Epithelial cell of proximal tubule (primary cell): ENCODE measurements at places on chromosomes 11 and 22. TPM values are rescaled to one million over a fixed set of nuclear protein-coding genes. Genes with fewer than 3 reads are reported as not detected.

The MS4A13 gene
- not detected in 2 replicates for total RNA-seq

DNA sequence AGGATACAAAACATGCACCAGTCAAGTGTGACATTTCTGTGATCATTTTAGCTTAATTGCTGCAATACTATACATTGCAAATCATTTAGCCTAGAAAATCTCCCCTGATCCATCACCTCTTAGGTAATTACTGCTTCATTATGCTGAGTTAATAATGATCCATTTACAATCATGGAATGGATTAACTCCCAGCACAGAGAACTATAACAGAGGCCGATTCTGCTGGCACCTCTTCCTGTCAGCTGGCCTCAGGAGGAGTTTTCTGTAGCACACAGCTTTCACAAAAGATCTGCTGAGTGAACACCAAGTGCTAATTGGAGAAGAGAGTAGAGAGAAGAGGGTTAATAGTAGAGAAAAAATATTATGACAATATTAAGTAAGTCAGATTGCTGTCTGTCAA lies 591.8 kb upstream of the KIRREL3 start:
- no peak for DNase-seq

DNA sequence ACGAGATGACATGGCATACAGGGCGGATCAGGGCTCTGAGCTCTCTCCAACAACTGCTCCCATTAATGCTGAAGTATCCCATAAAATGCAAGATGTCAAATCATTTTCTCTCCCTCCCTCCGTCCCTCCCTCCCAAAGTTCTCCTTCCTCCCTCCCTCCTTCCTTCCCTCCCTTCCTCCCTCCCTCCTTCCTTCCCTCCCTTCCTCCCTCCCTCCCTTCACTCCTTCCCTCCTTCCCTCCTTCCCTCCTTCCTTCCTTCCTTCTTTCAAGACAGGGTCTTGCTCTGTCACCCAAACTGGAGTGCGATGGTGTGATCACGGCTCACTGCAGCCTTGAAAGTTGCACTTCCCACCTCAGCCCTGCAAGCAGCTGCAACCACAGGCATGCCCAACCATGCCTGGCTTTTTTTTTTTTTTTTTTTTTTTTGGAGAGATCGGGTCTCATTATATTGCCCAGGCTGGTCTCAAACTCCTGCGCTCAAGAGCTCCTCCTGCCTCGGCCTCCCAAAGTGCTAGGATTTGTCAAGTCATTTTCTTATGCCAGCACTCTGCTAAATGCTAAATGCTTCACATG lies 38.2 kb downstream of the TXN2 start:
- no peak for DNase-seq

- DNase-seq, result no peak
Measured at GRCh38 chr11:119144825-119145486, 3.9 kb upstream of the ABCG4 start.

- no peak for DNase-seq
Measured at GRCh38 chr22:26264162-26264561, 94.9 kb downstream of the SEZ6L start.

DNA sequence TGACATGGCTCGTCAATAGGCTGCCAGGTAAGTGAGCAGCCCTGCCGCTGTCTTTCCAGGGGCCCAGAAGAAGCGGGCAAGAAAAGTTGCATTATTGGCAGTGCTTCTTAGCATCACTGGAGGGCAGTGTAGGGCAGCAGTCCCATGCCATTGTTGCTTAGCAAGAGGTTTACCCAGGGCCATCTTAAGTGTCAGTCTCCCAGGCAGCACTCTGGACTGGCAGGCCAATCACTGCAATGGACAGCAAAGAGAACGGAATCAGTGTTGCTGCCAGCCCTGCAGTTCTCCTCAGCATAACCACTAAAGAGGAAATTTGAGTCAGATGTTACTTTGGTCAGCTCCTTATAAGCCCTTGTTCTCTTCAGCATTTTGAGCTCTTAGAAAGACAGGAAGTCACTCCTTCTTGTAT lies 13.4 kb upstream of the GRK2 start:
- DNase-seq, result no peak

The GLYAT gene
- total RNA-seq, result not detected in 2 replicates
